Left renal pelvis (tissue), 4 donors: ENCODE measurements at places on chromosomes 2 and 18.

- DNase-seq, result no peak
Observed at GRCh38 chr18:55136864-55137263, 177.6 kb upstream of the CCDC68 start.

DNA sequence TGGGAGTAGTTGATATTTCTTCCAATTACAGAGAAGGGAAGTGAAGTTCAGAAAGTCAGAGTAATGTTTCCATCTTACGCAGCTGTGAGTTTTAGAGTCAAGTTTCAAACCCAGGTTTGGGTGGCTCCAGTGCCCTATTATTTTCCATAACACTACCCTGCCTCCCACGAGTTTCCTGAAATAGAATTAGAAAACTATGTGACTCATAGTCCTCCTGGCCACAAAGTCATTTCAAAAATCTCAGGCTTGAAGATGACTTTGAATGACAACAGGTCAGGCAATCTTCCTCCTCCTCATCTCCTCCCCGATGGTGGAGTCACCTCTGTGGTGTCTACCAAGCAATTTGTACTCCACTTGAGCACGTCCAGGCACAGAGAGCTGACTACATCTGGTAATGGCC is 212.3 kb upstream of the TRIB2 start:
- no peak for DNase-seq

GRCh38 chr2:106085181-106085940 is 108.7 kb downstream of the UXS1 start:
- no peak for DNase-seq

GRCh38 chr2:106614511-106615291 is 127.5 kb downstream of the CD8B2 start:
- DNase-seq, result no peak

DNA sequence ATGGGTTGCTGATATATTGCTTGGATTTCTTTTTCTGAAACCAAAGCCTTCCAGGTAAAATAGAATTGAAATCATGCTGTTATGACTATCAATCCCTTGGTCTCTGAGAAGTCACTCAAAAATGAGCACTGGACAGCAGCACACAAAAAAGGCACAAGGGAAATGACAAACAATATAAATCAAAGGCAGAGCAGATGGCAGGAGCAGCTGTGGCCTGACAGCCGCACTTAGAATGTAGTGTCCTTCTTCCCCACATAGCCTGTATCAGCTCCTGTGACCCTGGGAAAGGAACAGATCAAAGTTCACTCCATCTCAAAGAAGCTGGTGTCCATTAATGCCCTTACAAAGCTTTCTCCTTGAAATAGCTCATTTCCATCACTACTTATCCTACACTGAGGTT is 326.7 kb downstream of the SUCLG1 start:
- no peak for DNase-seq

- DNase-seq, result no peak
Observed at GRCh38 chr2:42050010-42050702, 2.3 kb downstream of the PKDCC start.

DNA sequence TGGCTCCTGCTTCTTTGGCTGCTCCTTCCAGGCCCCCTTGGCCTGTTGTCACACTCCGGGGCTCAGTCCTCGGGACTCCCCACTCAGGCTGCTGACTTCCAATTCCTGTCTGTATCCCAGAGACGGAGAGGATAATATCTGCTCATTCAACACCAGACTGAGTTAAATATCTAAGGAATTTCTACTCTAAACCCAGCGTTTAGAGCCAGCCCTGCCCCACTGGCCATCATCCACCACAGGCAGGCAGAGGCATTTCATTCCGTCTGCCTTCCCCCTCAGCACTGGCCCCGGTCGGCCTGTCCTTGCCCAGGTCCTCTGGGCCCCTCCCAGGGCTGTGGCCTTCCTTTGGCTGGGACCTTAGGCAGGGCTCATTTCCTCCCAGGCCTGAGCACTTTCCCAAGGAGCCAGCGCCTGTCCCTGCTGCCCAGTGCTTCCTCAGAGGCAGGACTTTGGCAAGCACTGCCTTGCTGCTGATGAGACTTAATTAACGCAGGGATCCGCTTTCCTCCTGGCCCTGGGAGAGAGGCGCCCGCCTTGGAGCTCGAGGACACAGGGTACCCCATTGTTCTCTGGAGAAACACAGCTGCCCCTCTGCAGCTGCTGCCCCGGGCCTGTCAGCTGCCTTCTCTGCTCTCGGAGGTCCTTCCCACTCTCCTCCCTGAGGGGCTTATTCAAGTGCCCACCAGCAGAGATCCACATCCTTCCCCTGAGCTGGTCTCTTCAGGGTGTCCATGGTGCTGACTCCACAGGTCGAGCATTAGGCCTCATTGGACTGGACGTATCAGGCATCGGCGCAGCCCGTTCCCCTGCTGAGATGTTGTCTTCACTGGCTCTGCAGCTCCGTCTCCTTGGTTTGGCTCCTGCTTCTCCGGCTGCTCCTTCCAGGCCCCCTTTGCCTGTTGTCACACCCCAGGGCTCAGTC is 42.8 kb downstream of the ATOH8 start:
- no peak for DNase-seq

- no peak for DNase-seq
Observed at GRCh38 chr2:38400513-38400912, 23.4 kb upstream of the ATL2 start.

- DNase-seq, result peak; percentile 4
Observed at GRCh38 chr2:71130905-71131244, 441 bp downstream of the MPHOSPH10 start.

DNA sequence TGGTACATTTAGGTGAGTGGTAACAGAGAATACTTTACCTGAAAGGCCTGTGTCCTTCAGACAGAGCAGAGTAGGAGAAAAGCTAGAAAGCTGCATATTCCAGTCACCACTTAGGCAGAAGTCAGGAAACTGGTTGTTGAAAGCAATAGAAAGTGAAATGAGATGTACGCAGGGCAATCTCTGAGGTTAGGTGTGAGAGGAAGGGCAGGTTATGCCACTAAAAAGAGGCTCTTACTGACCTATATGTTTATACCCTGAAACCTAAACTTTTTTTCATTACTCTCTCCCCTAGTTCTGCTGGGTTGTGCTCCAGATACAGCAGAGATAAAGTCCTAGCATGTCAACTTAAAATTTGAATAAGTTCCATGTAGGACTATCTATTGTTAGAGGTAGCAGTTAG is 93.5 kb downstream of the COX7A2L start:
- no peak for DNase-seq

DNA sequence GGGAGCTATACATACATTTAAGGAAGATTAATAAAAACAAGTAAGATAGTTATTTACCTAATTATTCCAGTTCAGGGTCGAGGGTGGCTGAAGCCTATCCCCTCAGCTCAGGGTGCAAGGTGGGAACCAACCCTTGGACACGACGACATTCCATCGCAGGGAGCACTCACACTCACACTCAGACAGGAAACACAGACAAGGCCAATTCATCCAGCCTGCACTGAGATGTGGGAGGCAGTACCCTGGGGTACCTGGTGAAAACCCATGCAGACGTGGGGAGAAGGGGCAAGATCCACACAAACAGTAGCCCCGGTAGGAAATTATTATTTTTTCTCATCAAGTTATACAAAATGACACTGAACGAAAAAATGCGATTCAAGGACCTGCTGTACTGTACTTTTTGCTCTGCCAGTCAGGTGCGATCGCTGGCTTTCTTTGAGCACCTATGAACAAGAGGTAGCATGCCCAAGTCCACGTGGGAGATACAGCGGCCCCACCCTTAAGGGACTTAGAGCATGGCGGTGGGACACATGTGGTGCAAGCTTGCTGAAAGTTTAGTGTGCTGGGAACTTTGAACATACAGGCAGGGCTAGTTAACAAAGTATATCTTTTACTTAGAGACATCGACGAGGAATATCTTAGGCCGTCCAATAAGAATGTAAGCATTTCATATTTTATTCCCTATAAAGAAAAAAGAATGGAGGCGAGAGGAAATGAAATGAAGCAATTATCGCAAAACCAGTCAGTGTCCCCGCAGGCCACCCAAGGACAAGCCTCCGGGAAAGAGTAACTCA is 624 bp downstream of the METTL8 start:
- DNase-seq, result no peak

- DNase-seq, result no peak
Observed at GRCh38 chr2:177031438-177032180, 181.0 kb upstream of the HNRNPA3 start.

GRCh38 chr2:29579495-29580169 is 341.8 kb downstream of the ALK start:
- no peak for DNase-seq

DNA sequence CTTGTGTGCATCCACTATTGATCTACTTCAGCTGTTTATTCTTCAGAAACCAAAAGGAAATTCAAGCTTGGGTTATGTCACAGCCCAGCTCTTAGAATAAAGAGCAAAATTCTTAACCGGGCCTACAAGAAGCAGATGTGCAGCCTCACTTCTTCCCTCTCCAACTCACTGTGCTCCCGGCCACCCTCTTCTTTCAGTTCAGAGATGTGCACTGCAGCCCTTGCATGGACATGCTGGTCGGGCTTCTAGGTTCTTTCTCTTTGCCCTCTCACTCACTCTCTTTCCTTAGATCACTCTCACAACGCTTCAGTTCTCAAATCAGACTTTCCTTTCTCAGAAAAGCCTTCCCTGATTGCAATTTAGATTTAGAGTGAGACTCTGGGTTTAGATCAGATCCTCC is 104.1 kb downstream of the CHN1 start:
- no peak for DNase-seq

DNA sequence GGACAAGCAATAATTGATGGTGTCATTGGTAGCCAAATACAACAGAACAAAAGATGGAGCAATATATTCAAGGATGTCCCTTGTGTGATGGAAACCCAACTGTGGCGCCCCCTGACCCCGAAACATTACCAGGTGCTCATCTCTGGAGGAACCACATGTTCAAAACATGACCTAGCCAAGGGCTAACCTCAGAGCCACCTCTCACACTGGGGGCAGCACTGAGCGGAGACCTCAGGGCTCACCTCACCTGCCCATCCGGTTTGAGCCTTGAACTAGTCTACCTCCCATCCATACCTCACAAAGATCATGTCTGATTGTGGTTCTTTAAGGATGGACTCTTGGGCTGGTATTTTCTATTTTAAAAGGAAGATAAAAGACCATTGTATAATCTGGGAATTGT is 314.4 kb upstream of the CDH7 start:
- DNase-seq, result no peak

DNA sequence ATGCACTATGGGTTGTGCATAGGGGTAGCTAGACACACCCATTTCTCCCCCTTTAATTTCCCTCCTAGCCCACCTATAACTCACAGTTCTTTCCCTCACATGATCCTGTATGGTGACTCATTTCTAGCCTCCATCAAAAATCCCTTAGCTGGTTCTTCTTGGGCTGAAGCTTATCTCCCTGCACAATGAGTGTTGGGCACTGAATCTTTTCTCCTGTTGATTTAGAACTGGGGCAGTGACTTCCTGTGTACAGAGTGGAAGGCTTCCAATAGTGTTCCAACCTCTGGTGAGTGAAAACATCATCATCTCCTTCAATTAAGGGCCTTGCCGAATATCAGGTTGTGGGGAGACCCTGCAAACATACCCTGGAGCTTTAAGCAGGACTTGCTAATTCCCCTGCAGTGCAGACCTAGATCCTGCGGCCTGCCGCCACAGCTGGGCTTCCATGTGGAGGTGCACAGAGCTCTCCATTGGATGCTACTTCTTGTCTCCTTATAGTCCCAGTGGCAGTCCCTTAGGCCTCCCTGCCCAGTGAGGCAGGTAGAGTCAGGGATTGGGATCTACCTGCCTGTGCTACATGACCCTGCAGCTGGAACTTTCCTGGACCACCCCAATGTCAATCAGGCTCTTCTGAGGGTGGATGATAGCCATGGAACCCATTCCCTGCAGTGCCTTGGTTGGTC is 121.8 kb downstream of the PLB1 start:
- DNase-seq, result no peak

DNA sequence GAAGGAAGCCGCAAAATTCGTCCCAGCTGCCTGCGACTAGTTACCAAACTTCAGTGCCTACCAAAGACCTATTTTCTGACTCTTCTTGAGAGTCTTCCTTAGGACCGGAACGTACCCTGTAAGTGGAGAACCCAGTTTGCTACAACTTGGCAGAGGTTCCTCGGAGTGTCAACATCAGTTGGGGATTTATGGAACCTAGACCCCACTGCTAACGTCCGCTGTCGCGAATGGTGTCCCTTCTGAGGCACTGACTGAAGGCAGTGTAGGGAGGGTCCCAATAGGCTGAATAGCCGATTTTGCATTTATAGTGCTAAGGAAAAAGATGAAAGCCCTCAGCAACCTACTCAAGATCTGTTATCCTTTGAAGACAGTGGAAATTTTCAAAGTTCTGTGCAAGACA is 568 bp upstream of the STK17B start:
- DNase-seq, result peak; percentile 31

- no peak for DNase-seq
Observed at GRCh38 chr18:64097497-64097896, 51.4 kb downstream of the LINC00305 start.

DNA sequence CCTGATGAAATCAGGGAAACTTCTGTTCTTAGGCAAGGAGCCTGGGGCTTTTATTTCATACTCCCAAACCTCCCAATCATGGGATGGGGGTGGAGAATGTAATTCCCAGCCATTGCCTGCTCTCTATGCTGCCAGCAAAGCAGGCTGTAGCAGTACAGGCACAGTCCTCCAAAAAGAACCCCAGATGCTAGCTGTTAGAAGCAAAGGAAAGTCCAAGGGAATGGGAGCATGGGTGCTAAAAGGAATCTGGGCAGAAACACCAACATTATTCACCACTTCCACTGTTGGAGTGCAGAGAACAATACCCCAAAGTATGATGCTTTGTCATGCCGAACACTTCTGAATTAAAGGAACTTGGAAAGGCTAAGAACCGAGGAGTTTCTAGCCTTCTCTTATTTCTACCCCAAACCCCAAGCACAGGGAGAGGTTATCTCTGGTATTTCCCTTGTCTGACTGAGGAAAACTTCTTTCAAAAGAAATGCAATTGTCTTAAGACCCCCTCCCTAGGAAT is 24.7 kb downstream of the MDH1 start:
- DNase-seq, result no peak

DNA sequence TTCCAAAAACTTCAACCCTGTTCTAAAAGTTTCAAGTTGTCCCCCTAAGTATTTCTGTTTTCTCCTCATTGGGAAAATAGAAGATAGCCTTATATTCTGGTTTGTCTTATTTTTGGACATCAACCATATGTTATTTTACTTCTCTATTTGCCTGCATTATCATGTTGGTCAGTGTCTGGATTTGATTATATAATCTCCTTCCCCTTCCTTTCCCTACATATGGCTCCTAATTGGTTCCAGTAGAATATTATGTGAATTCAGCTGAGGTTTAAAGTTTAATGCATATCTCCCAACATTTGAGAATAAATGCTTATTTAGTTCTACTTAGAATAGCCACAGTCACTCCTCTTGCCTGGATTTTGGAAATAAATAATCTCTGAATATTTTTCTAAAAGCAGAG is 66.9 kb downstream of the OXER1 start:
- no peak for DNase-seq

DNA sequence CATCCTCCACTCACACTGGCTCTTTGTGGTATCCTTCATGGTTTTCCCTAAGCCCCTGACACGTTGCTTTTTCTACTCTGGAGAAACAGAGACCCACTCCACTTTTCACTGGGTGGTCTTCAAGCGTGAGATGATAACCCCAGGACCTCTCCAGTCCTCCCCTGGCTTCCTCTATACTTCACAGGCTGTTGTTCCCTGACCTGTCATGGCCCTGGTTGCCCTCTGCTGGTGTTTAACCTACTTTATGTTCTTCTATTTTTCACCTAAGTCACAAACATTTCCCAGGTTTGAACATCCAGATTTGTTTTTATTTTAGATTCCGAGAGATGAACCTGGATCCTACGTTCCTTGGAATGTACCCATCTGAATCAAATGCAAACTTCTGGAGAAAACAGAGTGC is 84.5 kb downstream of the AOX1 start:
- DNase-seq, result no peak
